COR-L47 (cell line): ENCODE measurements at places on chromosomes 1 and 21.
A peak's percentile ranks its signal among the peaks of the same experiment; 100 is the strongest.

DNA sequence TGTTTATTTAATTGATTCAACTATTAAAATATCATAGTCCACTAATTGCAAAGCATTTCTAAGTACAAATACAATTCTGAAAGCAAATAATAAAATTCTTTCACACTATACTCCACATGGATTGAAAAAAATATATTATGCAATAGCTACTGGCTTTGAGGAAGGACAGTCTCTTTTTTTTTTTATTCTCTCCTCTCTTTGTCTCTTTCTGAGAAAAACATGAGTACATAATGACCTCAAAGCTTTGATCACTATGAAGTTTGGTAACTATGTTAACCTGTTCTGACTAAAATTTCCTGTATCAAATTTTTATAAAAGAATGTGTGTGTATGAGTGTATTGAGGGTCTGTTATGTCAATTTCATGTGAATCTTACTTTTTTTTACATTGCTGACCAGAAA is 96.2 kb downstream of the RGS2 start:
- DNase-seq = no peak

DNA sequence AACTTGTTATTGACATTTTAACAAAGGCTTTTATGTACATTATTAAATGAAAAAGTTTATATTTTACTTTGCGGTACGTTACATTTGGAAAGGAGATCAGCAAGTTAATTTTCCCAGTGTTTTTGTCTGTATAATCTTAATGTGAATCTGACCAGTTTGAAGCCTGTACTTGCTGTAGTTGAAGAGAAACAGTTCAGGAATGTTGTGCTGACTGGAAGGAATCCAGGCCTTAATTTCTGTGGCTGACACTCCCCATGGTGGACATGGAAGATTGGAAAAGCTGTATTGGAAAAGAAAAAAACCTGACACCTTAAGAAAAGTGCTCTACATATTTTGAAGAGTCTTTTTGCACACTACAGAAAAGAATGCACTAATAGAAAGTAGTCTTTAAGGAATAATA is 15.5 kb downstream of the LEPR start:
- DNase-seq = no peak

DNA sequence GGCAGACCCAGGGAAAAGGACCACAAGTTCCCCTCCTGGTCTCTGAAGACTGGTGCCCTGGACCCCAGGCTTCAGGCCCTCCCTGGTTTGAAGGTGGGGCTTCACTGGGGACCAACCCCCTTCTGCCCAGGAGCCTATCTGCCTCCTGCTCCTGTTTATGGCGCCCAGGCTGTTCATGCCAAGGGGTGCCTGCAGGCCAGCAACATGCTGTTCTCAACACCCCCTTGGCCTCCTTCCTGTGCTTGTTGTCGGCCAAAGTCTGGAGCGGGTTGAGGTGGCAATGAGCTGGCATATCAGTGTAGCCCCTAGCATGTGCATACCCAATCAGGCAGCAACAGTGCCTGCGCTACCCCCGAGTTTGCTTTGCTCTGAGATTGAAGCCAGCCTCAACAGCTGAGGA is 46.3 kb downstream of the ATP6V1G3 start:
- no peak for DNase-seq

DNA sequence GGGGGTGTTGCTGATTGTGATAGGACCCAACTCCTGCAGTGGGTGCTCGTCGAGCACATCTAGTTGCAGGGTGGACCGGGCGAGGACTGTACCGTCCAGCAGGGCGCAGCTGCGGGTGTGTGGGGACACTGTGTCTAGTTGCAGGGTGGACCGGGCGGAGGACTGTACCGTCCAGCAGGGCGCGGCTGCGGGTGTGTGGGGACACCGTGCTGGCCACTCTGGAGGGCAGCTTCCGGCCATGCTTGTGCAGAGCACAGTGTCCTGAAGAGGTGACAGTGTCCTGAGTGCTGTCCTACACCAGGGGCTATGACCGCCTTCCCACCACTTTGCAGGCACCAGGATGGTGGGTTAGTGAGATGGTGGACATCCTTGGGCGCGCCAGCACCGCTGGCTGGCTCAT is 4.6 kb upstream of the TRPM2 start:
- DNase-seq = no peak

DNA sequence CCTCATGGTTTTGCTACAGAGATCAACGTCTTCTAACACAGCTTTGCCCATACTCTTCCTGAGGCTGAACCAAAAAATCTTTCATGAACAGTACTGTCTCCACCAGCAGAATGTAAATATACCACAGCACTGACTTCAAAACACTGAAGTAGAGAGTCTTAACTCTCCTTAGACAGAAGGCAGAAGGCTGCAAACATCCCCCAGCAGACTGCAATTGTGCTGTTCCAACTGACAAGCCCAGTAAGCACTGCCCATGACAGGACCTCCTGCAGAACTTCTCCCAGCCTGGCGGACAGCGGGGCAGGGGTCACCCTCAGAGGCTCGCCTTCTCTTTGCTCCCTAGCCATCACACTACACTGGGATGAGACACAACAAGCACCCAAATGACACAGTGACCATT is 218.7 kb downstream of the RERE start:
- no peak for DNase-seq

- DNase-seq = no peak
Observed at GRCh38 chr1:79543394-79543793, 536.9 kb upstream of the ADGRL4 start.

DNA sequence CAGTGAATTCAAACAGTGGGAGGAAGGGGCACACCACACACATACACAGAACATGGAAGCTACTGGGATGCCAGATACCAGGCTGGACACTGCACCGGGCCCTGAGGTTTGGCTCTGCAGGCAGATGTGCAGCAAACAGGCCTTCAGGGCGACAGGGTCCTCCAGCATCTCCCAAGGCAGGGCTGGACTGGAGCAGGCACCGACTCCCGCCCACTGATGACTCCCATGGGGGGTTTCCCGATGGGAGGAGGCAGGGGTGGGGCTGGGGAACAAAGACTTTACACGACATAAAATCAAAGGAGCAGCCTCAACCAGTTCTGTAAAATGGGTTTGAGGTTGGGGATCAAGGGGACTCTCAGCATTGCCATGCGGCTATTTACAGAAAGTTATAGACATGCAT is 118.1 kb downstream of the SYT2 start:
- no peak for DNase-seq

- no peak for DNase-seq
Observed at GRCh38 chr1:7885513-7886404, 32.9 kb upstream of the UTS2 start.

- DNase-seq = no peak
Observed at GRCh38 chr1:2284932-2285331, 56.8 kb downstream of the SKI start.

- no peak for DNase-seq
Observed at GRCh38 chr1:110003747-110004428, 19.3 kb downstream of the AHCYL1 start.

DNA sequence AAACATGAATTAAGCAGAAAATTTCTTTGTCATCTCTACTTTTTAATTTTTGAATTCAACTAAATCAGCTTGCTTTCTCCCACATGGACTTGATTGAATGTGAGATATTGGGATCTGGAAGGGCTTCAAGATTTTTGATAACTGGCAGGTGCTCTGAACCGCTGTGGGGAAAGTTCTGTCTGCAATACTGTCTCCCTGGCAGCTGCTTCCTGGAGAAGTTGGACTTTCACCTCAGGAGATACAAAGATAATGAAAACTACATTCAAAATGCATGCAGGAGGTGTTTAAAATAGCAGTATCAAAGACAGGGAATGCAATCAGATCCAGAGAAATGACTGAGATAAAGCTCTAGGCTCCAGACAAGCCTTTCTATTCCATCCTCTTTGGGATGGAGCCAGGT is 338.3 kb downstream of the NEGR1 start:
- peak; percentile 5 for DNase-seq
